ENCODE measurements at places on chromosomes 1 and 21.

DNA sequence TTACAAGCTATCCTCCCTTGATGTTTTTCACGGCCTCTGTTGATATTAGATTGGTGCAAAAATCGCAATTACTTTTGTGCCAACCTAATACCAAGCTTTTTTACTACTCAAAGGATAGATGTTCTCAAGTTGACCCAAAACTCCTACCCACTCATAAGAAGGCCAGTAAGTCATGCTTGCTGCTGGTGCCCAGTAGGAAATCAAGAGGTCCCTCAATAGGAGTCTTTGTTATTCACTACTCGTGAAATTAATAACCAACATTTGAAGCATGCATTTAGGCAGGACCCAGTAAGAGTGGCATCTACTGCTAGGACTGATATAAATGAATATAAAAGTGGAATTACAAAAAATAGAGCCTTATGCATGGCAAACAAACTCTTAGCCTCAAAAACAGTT lies 52.6 kb downstream of the APP start:
- no peak for DNase-seq

GRCh38 chr1:186679924-186680244 lies 339 bp downstream of the PTGS2 start:
- no peak for DNase-seq

GRCh38 chr21:40760821-40761220 lies 86.1 kb downstream of the DSCAM start:
- DNase-seq: no peak

GRCh38 chr1:108049178-108049819 lies 84.3 kb upstream of the VAV3 start:
- DNase-seq: peak; percentile 31

DNA sequence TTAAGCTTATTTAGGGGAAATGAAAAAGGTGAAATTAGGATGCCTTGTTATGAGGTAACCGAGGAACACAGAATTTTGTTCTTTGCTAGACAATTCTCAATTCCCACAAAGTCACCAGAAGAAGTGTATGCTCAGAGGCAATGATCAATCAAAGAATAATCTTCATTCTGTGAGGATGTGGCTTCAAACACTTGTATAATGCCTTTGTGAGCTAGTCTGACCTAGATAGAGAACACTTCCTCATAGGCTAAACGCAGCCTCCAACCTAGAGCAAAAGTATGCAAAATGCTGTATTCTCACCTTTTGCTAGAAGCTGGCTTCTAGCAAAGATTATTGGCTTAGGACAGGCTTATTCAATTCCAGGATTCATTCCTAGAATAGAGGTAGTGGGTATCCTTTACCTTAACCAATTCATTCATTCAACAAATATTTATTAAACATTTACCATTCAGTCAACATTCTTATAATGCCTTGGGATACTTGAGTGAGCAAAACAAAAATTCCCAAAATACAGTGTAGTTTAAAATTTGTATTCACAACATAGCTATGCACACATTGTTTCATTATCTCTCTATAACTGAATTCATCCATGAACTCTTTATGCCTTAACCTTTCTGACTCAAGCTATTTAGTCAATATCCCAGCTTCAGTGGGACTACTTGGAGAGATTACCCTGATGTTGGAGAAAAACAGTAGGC lies 530.2 kb downstream of the PTPRC start:
- no peak for DNase-seq

Data from HuH-7 (cell line).